ENCODE measurements at places on chromosomes 3 and 15.

DNA sequence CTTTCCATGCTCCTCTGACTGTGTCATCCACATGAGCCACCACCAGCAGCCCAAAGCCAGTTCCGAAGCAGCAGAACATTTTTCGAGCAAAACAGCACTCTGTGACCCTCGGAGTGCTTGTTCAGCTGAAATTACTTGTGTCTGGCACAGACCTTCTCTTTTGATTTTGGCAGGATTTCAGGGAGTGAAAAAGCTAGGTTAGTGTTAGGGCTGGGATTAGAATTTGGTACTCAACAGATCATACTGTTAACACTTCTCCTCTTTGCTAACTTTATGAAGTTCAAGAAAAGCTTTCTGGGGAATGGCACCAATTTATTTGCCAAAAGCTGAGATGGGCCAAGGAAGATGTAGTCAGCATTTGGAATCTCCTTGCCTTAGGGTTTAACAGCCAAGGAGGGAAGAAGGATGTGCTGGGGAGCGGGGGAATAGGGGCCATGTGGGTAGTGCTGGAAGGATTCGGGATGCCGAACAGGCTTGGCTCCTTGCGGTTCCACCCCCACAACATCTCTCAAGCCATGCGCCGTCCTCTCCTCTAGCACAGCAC is 55.1 kb upstream of the TRA2B start:
- no peak for DNase-seq

GRCh38 chr3:141941093-141941492 is 64.7 kb downstream of the ATP1B3 start:
- DNase-seq, result no peak

- DNase-seq, result no peak
Observed at GRCh38 chr3:2947536-2947935, 162.6 kb downstream of the IL5RA start.

- no peak for DNase-seq
Observed at GRCh38 chr3:89223188-89223587, 115.8 kb downstream of the EPHA3 start.

GRCh38 chr3:52057812-52058495 is 1.6 kb upstream of the DUSP7 start:
- no peak for DNase-seq

DNA sequence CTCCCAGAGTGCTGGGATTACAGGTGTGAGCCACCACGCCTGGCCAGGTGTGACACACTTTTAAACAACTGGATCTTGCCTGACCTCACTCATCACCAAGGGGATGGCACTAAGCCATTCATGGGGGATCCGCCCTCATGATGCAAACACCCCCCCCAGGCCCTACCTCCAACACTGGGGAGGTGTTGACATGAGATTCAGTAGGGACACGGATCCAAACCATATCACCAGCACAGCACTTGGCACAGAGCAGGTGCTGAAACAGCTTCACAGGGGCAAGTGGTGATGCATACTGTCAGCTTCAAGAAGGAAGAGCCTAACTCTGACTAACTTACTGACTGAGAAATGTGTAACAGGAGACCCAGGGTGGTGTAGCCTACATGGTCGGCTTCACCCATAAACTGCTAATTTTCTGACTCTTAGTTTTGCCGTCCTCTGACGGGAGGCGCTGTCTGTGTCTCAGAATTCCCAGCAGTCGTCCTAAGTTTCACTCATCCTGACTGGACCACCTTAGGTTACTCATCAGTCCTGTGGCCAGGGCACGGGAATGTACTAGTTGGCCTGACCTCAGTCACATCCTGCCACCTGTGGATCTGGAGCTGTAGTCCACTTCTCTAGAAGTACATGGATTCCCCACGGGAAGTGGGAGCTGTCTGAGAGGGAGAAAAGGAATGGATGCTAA is 81.9 kb upstream of the PLXNA1 start:
- DNase-seq, result no peak

DNA sequence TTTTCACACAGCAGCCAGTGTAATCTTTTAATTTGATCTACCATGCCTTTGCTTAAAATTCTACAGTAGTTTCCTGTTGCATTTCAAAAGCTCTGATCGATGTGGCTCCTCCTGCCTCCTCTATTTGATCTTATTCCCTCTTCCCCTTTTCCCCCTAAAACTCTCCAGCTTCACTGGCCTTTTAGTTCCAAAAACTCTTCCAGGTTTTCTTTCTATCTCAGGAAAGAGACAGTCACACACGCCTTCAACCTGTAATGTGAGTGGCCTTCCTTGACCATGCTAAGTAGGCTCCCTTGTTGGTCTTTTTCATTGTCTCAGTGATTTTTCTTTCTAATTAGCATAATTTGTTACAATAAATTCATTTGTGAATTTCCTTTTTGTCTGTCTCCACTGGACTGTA is 985 bp downstream of the TEX9 start:
- no peak for DNase-seq

- peak; percentile 51 for DNase-seq
Observed at GRCh38 chr3:138347960-138348753, at the start of gene MRAS. TSS of gene MRAS (plus strand) at chr3:138348579. CDS start at chr3:138372884, 24,305 bp downstream.

- DNase-seq, result no peak
Observed at GRCh38 chr3:180829409-180830405, 82.8 kb upstream of the FXR1 start.

DNA sequence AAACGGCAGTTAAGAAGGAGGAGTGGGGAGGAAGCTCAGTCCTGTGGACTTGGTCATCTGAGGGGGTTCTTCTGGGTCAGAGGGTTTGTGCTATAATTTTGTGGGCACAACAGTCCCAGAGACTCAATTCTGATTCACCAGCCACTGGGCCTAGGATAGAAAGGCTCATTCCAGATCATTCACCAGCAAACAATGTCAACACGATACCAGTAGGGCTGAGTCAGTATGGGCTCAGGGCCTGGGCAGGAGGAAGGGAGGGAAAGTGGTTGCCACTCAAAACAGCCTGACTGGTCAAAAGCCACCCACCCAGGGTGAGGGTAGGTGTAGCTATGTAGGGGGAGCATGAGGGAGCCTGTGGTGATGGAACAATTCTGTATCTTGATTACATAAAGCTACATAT is 86.9 kb upstream of the MEX3B start:
- DNase-seq, result no peak

DNA sequence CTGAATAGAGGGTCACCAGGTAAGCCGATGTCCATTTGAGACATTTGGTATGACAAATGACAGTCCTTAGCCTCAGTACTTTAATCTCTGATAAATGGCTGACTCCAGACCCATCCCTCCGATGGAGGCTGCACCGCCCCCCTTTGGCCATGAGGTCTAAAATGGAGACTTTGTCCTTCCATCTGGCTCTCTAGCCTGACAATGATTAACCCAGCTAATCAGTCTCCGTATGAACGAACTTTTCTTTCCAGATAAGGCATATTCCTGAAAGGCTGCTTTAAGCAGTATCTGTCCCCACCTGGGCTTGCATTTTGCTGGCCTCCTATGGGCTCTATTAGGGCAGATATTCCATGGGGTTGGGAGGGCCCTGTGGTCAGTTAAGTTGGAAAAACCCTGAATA is 10.8 kb upstream of the MYZAP start:
- DNase-seq, result no peak

- DNase-seq, result no peak
Observed at GRCh38 chr3:44237665-44238064, 4.0 kb upstream of the TOPAZ1 start.

DNA sequence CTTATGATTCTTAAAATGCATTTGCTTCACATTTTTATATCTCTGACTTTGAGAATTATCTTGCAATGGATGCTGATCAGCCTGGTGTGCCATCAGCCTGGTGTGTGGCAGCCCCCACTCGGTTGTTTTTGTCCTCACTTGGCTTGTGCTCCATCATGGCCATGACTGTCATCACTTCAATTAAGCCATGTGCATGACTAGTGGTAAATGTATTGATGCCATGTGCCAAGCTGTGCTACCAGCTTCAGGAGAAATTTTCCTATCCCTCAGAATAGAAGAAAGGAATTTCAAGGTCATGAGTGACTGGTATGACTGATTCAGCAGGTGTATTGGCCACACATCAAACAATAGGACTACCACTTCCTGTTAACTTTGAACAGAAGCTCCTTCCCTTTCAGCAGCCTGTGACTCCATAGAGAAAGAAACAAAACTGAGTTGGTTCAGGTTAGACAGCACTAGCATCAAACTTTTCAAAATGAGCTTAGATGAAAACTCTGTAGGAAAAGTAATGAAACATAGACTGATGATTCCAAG is 251.7 kb downstream of the GRM7 start:
- no peak for DNase-seq

DNA sequence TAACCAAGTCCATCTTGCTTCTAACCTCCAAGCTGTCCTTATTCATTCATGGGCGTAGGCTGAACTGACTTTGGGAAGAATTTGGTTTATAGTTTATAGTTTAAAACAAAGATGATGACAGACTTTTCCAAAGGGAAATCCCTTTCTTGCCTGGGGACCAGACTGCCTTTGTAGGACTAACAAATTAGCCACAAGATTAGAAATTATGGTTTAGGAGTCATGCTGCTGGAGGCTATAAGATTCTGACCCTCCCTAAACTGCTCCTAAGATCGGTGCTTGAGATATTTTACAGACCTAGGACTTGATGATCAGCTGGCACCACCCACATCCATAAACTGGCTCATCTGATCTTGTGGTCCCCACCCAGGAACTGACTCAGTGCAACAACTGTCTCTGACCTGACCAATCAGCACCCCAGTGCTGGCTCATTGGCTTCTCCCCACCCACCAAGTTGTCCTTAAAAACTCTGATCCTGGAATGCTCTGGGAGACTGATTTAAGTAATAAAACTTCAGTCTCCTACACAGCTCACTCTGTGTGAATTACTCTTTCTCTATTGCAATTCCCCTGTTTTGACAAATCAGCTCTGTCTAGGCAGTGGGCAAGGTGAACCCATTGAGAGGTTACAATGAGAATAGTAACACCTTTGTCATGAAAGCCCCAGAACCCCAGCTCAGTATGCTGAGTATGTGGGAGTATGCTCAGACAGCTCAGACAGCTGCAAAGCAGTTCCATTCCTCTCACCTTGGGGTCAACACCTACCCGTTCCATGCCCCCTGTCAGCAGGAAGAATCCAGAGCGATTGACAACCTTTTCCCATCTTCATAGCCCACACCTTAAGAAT is 51.6 kb upstream of the C15orf39 start:
- no peak for DNase-seq

GRCh38 chr3:73401059-73401458 is 223.7 kb downstream of the PDZRN3 start:
- no peak for DNase-seq

DNA sequence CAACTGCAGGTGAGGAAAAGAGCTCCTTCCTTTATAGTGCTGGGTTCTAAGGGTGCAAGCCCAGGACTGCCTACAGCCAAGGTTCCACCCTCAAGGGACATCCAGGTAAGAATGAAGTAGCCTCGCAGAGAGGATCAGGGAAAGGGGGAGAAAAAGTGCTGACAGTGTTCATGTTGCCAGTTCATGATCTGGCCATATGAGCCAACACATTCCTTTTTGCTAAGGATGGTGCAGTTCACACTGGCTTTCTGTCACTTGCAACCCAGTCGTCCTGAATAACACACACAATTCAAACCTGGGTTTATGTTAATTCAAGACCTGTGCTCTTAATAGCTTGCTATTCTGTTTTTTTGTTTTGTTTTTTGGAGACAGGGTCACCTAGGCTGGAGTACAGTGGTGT is 9.0 kb downstream of the CLN6 start:
- no peak for DNase-seq
